ENCODE measurements at places on chromosomes 3 and 15.
A peak's percentile ranks its signal among the peaks of the same experiment; 100 is the strongest.

GRCh38 chr3:135966271-135966961, 888 bp downstream of the PPP2R3A start:
- no peak for DNase-seq

DNA sequence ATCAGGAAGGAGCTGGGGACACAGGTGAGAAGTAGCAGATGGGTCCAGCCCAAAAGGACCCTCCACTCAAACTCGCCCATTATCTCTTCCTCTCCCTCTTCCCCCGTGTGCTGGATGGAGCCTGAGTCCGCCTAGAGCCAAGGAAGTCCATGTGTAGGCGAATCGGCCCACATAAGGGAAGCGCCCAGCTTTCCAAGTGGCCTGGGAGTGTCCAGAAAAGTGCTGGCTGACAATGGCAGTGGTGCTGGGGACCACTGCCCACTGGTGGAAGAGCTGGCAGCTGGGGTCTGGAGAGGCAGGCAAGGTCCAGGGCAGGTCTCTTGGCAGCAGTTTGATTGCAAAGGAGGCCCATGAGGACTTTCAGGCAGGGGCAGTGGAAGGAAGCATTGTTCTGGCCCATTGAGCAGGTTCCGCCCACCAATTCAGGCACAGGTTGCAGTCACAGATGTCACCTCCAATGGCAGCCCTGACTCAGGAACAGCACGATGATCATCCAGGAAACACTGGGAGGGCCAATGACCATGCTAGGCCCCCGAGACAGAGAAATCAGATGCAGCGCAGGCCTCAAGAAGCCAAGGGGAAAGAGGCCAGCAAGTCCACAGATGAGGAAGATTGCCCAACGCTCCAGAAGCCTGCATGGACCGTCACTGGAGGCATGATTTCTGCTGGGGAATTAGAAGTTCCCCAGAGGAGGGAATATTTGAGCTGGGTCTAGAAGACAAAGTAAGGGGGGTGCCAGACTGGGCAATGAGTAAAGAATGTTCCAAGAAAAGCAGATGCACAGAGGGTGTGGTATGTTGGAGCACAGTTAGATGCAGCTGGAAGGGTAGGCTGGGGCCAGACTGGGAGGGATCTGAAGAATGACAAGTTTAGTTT, 3.0 kb downstream of the MFGE8 start:
- DNase-seq, result peak; percentile 73

GRCh38 chr3:65851827-65852226, 186.9 kb downstream of the MAGI1 start:
- peak; percentile 64 for DNase-seq

- no peak for DNase-seq
Measured at GRCh38 chr3:47079432-47079831, 84.5 kb downstream of the SETD2 start.

GRCh38 chr3:99874237-99875002, 56.8 kb downstream of the CMSS1 start:
- DNase-seq, result no peak

GRCh38 chr3:162769564-162769963, 1273.0 kb downstream of the OTOL1 start:
- no peak for DNase-seq

DNA sequence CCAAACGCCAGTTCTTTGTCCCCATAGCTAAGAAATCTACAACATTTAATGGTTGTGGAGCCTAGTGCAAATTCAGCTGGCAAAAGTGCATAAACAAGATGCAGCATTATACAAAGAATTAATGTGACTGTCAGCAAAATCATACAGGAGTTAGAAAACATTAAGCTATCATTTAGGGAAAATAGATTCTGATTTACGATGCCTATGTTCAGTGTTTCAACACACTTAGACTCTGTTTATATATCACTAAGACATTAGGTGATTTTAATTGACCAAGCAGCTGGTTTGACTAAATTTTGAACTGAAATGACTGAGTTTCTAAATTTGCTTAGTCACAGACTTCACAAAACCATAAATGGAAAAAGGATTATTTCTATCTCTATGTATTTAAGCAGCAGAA, 1076.8 kb downstream of the TBL1XR1 start:
- no peak for DNase-seq

- no peak for DNase-seq
Measured at GRCh38 chr3:30581067-30581585, 25.3 kb upstream of the TGFBR2 start.

DNA sequence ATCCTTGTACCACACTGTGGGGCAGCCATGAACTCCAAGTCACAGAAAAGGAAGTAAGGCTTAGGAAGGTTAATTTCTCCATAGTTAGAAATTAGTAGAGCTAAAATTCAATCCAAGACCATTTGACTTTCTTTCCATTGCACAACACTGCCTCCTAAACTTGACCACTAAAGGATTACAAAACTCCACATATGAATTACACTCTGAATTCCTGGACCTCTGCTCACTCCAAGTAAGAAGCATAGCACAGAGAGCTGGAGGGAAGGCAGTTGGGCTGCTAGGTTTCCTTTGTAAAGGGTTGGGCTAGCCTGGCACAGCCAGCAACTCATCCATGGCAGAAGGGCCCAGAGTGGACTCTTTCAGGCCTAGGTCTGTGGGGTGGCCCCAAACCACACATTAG, 134.4 kb downstream of the MYLK start:
- peak; percentile 99 for DNase-seq

DNA sequence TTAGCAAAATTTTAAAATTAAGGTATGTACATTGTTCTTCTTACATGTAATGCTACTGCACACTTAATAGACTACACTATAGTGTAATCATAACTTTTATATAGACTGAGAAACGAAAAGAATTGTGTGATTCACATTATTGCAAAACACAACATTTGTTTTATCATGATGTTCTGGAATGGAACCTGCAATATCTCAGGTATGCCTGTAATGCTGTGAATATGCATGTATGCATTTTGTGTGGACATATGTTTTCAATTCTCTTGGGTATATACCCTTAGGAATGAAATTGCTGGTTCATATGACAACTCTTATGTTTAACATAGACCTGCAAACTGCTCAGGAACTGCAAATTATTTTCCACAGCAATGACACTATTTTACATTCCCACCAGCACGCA, 38.6 kb upstream of the TJP1 start:
- DNase-seq, result peak; percentile 23

DNA sequence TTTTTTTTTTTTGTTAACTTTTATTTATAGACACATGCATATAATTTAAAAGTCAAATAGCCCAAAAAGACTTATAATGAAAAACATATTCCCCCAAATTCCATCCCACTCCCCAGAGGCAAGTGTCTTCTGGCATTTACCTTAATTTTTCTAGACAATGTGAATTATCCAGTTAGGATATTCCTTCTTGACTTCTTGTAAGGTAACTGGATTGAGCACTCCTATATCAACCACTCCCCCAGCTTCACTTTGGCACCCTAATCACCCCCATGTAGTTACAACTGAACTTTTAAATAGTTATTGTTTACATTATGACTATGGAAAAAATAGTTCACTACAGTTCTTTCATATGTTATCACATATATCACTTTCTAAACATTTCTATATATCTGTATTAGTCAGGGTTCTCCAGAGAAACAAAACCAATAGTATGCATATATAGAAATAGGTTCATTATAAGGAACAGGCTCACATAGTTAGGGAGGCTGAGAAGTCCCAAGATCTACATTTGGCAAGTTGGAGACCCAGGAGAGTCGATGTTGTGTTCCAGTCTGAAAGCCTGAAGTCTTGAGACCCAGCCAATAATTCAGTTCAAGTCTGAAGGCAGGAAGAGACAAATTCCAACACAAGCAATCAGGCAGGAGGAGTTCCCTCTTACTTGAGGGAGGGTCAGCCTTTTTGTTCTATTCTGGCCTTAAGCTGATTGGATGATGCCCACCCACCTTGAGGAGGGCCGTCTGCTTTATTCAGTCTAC, 175.8 kb downstream of the THSD4 start:
- no peak for DNase-seq

- peak; percentile 17 for DNase-seq
Measured at GRCh38 chr3:158912621-158913020, 110.8 kb downstream of the MFSD1 start.
